ENCODE measurements at places on chromosomes 5 and 9.

GRCh38 chr9:68627594-68627993 lies 77.4 kb upstream of the PIP5K1B start:
- no peak for DNase-seq

DNA sequence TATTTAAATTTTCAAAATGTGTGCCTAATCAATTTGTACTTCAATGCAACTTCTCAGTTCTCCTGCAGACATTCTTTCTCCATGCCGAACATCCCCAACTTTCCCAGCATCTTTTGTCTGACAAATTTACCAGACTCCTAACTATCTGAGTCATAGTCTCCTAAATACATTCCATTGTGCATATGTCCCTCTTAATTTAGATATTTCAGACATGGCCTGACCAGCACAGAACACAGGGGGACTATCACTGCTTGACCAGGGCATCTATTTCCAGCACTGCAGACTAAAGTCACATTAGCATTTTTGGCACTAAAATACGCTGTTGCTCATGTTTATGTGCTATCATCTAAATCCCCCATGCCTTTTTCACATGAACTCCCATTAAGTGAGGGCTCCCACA lies 71.9 kb downstream of the ITGA1 start:
- DNase-seq: no peak

DNA sequence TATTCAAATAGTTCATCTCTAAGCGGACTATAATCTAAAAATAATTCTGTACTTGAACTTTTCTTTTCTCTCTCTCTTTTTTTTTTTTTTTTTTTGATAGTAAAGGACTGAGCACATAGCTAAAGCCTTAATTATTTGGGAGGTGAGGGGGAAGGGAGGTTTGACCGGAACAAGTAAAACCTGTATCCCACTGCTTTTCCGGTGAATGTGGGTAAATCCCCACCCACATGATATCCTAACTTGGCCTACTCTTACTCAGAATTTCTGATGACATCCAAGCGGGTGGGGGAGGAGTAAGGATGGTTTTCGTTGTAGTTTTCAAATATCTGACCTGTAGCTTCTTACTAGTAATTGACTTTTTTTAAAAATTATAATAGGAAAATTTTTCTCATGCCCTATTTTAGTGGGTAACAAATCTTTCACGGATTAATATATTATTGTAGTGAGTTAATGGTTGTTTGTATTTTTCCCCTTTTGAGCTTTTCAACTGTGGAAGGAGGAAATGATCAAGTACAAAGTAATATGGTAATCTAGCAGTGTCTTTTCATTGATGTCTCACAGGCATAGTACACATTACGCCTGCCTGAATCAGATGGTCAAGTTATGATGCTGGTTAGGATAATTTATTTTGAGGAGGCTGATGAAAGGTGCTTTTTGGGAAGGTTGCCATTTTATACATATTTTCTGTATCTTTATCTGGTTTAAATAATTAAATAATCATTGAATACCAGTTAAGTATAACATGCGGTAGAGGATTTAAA lies 2.2 kb upstream of the ELL2 start:
- DNase-seq: no peak

DNA sequence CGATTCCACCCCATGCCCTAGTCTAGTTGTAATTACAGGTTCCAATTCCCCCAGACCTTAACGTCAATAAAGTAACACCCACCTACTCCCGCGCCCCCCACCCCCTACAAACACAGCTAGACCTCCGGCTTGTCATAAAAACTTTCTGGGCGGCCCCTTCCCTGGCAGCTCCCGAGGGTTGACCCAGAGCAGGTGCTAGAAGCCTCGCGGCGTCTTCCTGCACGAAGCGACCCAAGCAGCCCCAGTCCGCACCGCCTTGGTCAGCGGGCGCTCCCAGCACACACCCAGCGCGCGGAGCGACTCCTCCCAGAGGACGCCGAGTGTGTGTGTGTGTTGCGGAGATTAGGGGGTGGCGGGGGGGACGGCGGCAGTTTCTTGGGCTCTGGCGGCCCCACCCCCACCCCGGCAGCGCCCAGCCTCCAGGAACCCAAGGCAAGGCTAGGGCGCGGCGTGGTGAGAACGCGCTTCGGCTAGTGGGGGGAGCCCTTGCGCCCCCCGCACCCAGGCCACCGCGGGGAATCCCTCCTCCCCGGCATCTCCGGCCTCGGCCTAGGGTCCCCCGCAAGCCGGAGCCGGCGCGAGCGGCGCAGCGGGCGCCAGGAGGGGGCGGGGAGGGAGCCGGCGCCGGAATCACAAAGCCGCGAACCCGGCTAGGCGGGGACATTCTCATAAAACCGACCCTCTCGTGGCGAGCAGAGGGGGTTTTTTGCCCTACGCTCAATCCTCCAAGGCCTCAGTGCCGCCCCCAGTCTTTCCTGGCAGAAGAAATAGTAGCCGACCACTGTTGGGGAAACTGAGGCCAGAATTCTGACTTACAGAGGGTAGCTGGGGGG lies 2.2 kb downstream of the PCDH1 start:
- no peak for DNase-seq

DNA sequence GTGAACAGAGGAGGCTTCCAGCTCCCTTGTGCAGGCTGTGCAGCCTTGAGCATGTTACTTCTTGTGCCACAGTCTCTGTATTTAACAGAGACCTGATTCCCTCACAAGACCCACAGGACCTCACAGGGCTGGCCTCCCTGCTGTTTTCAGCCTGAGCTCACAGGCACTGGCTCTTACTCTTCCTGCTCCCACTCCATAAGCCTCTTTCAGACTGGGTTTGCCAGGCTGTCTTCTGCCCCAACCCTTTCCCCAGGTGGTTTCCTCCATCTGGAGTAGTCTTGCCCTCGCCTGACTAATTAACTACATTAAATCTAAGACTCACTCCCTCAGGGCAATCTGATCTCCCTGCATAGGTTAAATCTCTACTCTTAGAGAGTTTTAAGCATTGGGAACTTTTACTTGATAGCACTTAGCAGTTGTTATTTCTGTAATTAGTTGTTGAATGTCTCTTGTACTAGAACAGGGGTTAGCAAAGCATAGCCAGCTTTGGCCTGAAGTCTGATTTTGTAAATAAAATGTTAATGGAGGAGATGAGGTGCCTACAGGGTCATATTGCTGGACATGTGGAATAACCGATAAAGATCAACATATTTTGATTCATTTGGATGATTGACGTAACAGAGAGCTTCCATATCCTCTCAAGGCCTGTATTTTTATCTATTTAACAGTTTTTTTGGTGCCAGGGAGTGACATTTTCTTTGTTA lies 28.6 kb upstream of the SPATA31E1 start:
- no peak for DNase-seq

GRCh38 chr9:2962471-2963172 lies 118.7 kb upstream of the PUM3 start:
- DNase-seq: no peak

- no peak for DNase-seq
Measured at GRCh38 chr9:81079055-81079454, 610.3 kb downstream of the TLE1 start.
